ENCODE measurements at places on chromosomes 5 and 9.

GRCh38 chr9:126482361-126483044 lies 131.2 kb upstream of the LMX1B start:
- DNase-seq: no peak

DNA sequence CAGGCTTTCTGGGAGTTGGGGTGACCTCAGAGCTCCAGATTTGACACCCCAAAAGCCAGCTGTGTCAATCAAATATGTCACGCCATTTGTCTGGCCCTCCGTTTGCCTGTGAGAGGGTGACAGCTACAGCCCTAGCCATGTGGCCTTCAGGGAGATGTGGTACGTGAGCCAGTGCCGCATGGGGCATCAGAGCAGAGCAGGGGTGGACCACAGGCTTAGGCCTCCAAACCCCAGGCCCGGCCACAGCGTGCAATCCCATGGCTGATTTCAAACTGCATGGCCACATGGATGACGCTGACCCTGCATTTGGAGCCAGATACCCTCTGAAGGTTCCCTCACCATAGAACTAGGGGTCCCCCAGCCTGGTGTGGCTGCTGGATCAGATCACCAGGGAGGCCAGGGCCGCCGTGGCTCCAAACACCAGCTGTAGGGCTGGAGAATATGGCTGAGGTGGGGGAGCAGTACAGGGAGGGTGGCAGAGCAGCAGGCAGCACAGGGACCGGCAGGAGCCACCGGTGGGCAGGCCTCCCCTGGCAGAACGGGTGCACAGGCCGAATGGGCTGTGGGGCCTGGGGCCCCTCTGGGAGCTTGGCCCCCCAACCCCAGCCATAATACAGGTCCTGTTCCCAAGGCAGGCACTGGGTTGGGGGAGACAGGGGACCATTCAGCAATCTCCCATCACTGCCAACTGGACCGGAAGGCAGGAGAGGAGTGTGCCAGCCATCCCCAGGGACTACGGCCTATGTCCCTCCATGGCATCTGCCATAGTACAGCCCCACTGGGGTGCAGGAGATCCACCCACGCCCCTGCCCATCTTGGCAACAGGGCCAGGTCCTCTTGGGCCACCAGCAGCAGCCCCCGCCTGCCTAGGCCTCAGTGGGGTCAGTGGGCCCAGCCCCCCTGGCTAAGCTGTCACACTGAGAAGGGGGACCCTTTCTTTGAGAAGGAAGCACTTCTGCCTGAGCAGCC lies 1.5 kb downstream of the SAPCD2 start:
- no peak for DNase-seq

DNA sequence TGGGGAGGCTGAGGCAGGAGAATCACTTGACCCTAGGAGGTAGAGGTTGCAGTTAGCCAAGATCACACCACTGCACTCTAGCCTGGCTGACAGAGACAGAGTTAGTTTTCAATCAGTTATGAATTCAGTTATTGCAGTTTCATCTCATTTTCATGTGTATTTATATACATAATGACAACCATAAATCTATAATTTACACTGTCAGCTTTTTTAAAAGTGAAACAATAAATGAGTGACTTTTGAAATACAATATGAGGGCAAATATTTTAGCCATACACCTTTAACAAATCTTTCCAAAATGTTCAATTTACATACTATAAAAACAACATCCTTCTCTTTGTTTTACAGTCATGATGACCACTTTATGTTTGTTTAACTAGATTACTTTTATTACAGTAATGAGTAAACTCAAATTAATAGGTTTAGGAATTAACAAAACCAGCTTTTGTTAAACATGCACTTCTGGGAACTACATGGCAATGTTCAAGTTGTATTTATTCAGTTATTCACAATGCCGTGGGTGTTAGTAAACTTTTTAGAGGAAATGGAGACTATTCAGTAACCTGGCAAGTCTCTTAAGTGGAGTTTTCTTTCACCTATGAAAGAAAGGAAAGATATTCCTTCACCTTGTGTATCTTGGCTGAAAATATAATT lies 12.7 kb downstream of the TYRP1 start:
- DNase-seq: no peak

DNA sequence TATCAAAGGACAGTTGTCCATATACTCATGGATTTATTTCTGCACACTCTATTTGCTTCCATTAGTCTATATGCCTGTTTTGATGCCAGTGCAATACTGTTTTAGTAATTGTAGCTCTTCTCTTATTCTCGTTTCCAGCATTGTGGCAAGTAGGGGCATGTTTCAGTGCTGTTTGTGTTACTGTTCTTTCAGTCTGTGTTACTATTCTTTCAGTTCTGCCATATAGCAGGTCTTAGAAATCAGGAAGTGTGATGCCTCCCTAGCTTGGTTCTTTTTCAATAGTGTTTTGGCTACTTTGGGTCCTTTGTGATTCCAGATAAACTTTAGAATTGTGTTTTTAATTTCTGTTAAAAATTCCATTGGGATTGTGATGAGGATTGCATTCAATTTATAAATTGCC lies 180.5 kb upstream of the PTPRD start:
- DNase-seq: no peak

- DNase-seq: no peak
Observed at GRCh38 chr5:31255041-31255440, 61.6 kb downstream of the CDH6 start.

Measured in CD4-positive, alpha-beta T cell treated with Interleukin-1 beta for 1 hour (primary cell).